ENCODE measurements at places on chromosomes 6 and 20.
A peak's percentile ranks its signal among the peaks of the same experiment; 100 is the strongest.

DNA sequence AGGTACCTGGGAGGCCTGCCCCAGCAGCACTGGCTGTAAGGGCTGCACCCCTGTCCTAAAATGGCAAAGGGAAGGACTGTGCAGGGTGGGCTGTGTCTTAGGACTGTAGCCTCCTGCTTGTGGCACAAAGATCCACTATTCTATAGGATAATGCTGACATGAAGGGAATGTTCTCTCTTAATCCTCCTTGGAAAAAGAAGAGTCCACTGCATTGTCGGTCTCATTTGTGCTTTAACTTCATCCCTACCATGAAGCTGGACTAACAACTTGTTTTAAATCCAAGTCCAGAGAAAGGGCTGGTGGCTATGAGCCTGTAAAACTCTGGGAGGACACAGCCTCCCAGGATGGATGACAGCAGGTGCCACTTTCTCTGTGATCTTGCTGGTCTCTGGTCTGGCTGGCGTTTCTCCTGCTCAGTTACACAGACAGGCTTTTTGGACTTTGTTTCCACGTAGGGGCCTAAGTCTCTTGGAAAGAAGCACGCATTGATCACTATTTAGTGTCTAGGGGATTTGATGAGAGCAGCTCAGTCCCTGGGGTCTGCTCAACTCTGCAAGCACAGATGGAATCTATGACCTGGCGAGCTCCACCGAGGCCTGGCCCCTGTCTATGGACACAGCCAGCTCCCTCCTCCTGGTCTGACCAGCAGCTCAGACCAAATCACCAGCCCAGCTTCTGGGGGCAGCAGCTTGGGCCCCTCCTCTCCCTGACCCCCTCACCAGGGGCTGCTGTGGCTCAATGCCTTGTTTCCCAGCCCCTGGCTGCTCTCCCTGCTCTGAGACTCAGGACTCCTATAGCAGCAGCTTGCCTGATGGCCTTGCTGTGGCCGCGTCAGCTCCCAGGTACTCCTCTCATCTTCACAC lies 4.8 kb downstream of the CST3 start:
- H3K4me1 ChIP-seq, result peaks cover 44% of the 10 kb centered on the region
- H3K36me3 ChIP-seq, result peaks cover 38% of the 10 kb centered on the region
- DNase-seq, result no peak
- no peak overlapping the region for H3K27ac ChIP-seq
- no peak overlapping the region for H3K4me3 ChIP-seq
- no peaks in the 10 kb centered on the region for H3K27me3 ChIP-seq

DNA sequence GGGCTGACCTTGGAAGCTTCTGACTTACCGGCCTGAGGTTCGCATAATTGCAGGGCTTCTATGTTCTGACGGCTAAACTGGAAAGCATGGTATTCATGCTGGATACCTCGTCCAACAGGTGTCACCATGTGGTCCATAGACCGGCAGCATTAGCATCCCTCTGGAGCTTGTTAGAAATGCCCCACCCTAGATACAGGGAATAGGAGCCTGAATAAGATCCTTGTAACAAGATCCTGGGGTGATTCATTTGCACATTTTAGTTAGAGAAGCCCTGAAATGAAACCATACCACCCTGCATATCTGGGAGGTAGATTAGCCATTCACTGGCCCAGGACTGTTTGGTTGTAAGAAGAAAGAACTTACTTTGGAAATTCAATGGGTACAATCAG lies 77.7 kb downstream of the TMEM170B start:
- peak; percentile 46 for DNase-seq
- peaks cover 11% of the 10 kb centered on the region for H3K4me1 ChIP-seq
- H3K27ac ChIP-seq, result peak overlapping the region; percentile 100
- H3K4me3 ChIP-seq, result no peak overlapping the region
- H3K36me3 ChIP-seq, result no peaks in the 10 kb centered on the region

DNA sequence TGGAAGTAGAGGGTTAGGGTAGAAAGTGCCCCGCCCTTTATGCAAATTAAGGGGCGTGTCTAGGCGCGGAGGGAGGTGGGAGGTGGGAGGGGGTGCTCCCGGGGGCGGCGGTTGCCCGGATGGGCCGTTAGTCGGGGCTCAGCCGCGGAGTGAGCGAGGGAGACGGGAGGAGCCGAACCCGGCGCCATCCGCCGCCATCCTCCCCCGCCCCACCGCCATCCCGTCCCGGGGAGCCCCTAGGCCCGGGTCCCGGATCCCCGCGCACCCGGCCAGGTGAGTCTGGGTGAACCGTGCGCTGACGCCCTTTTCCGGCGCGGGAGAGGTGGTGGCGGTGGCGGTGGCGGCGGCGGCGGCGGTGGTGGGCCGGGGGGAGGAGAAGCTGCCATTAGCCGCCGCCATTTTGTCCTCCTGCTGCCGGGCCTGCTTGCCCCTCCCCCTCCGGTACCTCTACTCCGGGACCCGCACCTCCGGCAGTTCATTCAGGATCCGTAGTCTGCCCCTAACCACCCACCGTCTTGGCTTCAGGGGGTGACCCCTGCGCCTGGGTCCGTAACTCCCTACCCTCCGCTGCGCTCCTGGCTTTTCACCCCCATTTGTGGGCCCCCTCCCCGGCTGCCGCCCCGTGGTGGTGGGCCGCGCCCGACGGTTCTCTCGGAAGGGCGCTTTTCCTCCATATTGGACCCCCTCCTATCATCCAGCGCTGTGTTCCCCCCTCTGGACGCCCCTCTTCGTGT lies at the start of gene PRRC2A:
TSS of gene PRRC2A (plus strand) at position 130 of the 734 bp plus-strand sequence. CDS start 2,075 bp downstream, outside the sequence.
- peak within 1 kb of the TSS; percentile 98 for H3K27ac ChIP-seq
- H3K36me3 ChIP-seq, result peaks cover 29% of the 10 kb centered on the region
- peaks cover 10% of the 10 kb centered on the region for H3K4me1 ChIP-seq
- H3K4me3 ChIP-seq, result peak within 1 kb of the TSS; percentile 93

DNA sequence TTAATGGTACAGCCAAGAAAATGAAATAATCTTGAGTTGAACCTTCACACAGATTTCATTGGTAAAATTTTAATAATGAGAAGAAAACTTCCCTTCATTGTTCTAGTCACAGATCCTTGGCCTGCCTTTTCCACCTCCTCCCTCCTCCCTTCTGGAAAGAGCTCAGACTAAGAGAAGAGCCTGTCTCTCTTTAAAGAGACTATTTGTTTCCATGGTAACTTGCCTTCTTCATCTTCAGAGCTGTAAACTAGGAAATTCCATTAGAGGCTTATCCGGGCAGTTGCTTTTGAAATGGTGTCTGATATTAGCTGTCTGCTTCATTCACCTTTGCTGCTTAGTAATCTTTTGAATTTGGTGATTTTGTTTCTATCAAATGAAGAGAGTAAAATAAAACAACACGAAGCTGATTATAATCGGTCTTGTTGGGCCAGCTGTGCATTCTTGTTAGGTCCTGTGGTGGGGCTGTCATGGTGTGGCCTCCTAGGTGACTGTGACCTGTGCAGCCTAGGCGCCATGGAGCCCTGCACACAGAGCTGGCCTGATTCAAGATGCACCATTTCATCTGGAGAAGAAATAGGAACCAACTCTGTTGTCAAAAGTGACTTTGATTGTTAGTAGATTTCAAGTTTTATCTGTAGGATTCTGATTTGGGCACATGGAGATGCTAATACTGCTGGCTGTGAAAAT lies 96.7 kb downstream of the MAP3K7 start:
- no peaks in the 10 kb centered on the region for H3K27me3 ChIP-seq
- H3K4me1 ChIP-seq, result no peaks in the 10 kb centered on the region
- H3K4me3 ChIP-seq, result no peak overlapping the region
- no peak overlapping the region for H3K27ac ChIP-seq

GRCh38 chr20:36343641-36344040 lies 37.5 kb downstream of the DLGAP4 start:
- H3K4me1 ChIP-seq, result peaks cover 2% of the 10 kb centered on the region
- no peak overlapping the region for H3K27ac ChIP-seq

DNA sequence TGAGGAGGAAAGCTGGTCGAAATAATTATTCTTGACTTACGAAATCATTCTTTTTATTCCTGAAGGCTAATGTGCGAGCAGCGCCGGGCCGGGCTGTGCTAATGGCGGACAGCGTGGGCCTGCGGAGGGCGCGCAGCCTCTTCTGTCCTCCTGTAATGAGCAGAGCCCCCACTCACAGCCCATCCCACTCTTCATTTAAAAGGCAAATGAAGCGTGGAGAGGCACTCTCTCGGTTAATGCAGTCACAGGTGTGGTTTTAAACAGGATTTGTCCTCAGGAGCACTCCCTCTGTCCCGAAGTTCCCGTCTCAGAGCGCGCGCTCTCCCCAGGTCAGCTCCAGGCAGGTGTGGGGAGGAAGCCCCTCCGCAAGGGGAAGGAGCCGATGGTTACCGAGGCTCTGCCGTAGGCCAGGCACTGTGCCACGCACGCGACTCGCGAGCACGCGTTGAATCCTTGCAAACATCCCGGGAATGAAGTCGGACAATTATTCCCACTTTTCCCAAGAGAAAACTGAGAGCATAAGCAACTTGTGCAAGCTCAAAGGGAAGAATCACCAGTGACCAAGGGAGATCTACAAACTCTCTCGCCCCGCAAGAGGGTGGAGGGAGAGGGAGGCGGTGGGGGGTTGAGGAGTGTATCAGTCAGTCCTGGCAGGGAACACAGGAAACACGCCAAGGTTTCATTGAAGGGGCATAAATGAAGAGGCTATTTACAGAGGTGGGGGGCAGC lies 35.5 kb upstream of the ZFAND3 start:
- no peaks in the 10 kb centered on the region for H3K27me3 ChIP-seq
- peak; percentile 57 for DNase-seq
- peak overlapping the region; percentile 74 for H3K4me3 ChIP-seq
- H3K27ac ChIP-seq, result peak overlapping the region; percentile 42
- H3K4me1 ChIP-seq, result peaks cover 30% of the 10 kb centered on the region
